Heart left ventricle (tissue), 16 donors: ENCODE measurements at places on chromosomes 13 and 19.
A peak's percentile ranks its signal among the peaks of the same experiment; 100 is the strongest.

GRCh38 chr19:3046698-3047495 is 15.4 kb downstream of the TLE5 start:
- peak overlapping the region; percentile 64 for H3K27ac ChIP-seq
- H3K4me1 ChIP-seq = peaks cover 4% of the 10 kb centered on the region
- H3K27me3 ChIP-seq = no peaks in the 10 kb centered on the region
- H3K4me3 ChIP-seq = peak overlapping the region; percentile 54

- H3K36me3 ChIP-seq = peaks cover 6% of the 10 kb centered on the region
- peak; percentile 73 for DNase-seq
- H3K4me3 ChIP-seq = peak within 1 kb of the TSS; percentile 87
- peaks cover 7% of the 10 kb centered on the region for H3K27me3 ChIP-seq
- H3K4me1 ChIP-seq = peaks cover 40% of the 10 kb centered on the region
- peak within 1 kb of the TSS; percentile 85 for H3K27ac ChIP-seq
These were observed at the start of gene ATP1A3 for GRCh38 chr19:41993612-41994483. TSS of gene ATP1A3 (minus strand) at chr19:41994230. CDS start at chr19:41994076, 154 bp downstream.

DNA sequence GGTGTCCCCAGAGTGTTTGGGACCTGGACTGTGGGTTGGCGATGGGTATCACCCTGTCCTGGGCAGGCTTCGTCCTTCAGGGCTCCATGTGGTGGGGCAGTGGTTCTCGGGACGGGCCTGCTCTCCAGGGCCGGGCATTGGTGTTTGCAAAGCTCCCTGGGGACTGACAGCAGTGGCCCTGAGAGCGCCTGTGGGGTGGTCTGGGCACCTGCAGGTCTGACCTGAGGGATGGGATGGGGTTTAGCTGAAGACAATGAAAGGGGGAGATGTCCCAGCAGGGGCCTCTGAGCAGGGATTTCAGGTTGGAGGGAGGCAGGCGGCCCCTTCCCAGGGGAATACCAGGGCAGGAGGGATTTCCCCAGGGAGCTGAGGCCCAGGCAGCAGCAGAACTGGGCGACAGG is 68.3 kb upstream of the MCF2L start:
- DNase-seq = no peak
- peaks cover under 1% of the 10 kb centered on the region for H3K27me3 ChIP-seq
- H3K4me1 ChIP-seq = no peaks in the 10 kb centered on the region
- no peaks in the 10 kb centered on the region for H3K36me3 ChIP-seq

GRCh38 chr13:80339912-80340650 is 845 bp downstream of the SPRY2 start:
- DNase-seq = peak; percentile 83
- peak overlapping the region; percentile 95 for H3K4me3 ChIP-seq
- peaks cover 3% of the 10 kb centered on the region for H3K36me3 ChIP-seq

DNA sequence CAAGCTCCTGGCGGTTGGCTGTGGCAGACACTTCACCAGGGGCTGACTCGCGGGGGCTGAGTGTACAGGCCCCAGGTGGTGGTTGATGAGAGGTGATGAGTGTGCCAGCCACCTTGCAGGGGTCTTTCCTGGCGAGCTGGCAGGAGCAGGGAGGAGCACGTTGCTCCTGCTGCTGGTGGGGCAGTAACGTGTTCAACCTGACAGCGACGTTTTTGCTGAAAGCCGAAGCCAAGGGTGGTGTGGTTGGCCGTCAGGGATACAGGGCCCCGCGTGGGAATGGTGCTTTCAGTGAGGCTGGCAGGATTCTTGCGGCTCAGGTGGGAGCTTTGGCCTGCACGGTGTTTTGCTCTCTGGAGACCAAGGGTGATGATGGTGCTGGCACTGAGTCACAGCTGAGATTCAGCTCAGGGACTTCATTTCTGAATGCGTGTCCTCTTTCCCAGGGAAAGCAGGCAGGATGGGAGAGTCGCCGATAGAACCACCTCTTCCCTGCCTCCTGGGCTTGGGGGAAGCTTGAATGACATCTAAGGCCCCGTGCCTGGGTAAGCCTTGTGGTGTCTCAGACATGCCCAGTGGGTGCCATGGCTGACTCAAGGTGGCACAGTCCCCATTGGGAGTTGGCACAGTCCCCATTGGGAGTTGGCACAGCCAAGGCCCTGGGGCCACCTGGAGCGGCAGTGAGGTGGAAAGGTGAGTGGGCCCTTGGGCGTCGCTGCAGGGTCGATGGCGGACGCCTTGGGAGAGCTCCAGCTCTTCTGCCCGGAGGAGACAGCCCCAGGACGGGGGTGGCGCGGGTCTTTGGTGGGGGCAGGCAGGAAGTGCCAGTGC is 8.8 kb downstream of the DAZAP1 start:
- peak overlapping the region; percentile 67 for H3K27ac ChIP-seq
- H3K4me3 ChIP-seq = no peak overlapping the region
- peaks cover 35% of the 10 kb centered on the region for H3K36me3 ChIP-seq
- no peaks in the 10 kb centered on the region for H3K27me3 ChIP-seq

- no peak for DNase-seq
- no peak overlapping the region for H3K27ac ChIP-seq
- H3K36me3 ChIP-seq = no peaks in the 10 kb centered on the region
- H3K4me1 ChIP-seq = peaks cover 38% of the 10 kb centered on the region
- H3K27me3 ChIP-seq = no peaks in the 10 kb centered on the region
- H3K4me3 ChIP-seq = no peak overlapping the region
These were observed 26.5 kb downstream of the GPR18 start for GRCh38 chr13:99231721-99232120.

DNA sequence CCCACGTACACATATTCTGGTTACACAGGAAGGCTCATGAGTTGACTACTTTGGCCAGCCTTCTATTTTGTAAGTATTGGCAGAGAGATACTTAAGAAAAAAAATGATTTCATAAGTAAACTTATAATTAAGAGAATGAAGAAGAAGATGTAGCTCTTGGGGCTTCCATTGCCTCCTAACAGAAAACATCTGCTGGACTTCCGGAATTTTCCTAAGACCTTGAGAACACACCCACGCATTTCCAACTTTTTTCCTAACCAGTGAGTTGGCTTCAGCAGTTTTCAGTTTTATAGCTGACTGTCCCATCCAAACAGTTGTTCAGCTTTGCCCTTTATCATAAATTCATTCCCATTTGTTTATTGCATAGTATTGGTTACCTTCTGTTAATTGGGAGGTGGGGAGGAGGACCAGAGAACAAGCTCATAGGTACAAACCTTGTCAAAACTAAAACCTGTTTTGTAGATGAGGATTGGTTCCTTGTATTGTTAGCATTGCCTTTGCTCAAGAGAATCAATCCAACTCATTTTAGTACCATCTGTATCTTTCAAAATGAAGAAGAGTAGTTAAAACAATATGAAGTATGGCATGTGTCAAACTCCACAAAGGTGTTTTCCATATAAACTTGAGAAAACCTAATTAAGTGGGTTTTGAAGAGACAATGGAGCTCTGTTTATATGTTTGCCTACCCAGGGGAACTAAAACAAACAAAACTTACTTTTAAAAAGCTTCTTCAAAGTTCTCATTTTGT is 93.9 kb downstream of the COL4A2 start:
- DNase-seq = no peak
- no peak overlapping the region for H3K4me3 ChIP-seq
- peaks cover 57% of the 10 kb centered on the region for H3K4me1 ChIP-seq
